ENCODE measurements at places on chromosomes 12 and 14.

GRCh38 chr12:126404293-126404881, 1339.2 kb downstream of the AACS start:
- no peak for DNase-seq

DNA sequence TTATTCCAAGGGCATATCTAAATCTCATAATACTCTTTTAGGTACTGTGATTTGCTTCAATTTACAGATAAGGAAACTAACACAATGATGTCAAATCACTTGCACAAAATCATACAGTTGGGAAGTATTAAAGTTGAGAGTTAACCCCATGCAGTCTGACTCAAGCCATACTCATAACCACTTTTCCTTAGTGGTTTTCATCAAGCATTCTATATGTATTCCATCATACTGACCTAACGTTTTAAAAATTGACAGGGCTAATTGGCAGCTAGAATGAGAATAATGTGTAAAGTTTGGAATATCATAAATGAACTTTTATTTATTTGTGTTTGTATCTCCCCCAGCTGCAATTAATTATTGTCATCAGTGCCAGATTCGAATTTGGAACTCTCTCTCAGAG, 20.9 kb downstream of the PUS7L start:
- no peak for DNase-seq

GRCh38 chr12:26867080-26867479, 34.1 kb upstream of the ITPR2 start:
- DNase-seq = peak; percentile 7

GRCh38 chr14:61659582-61659981, 35.7 kb upstream of the HIF1A start:
- no peak for DNase-seq

GRCh38 chr14:85380881-85381280, 149.1 kb upstream of the FLRT2 start:
- DNase-seq = no peak

- no peak for DNase-seq
These were observed 39.2 kb downstream of the ZFP36L1 start for GRCh38 chr14:68753690-68754089.
